NCI-H2107 (cell line): ENCODE measurements at places on chromosomes 1 and 21.

- DNase-seq: no peak
Observed at GRCh38 chr1:150874455-150875196, 1.8 kb downstream of the ARNT start.

GRCh38 chr21:42117229-42117966 is 46.3 kb downstream of the UMODL1 start:
- peak; percentile 72 for DNase-seq

- no peak for DNase-seq
Observed at GRCh38 chr1:171438441-171438840, 46.9 kb upstream of the PRRC2C start.

GRCh38 chr1:116951200-116951935 is 41.7 kb downstream of the PTGFRN start:
- no peak for DNase-seq

- no peak for DNase-seq
Observed at GRCh38 chr1:57872913-57873312, 449.1 kb upstream of the DAB1 start.

DNA sequence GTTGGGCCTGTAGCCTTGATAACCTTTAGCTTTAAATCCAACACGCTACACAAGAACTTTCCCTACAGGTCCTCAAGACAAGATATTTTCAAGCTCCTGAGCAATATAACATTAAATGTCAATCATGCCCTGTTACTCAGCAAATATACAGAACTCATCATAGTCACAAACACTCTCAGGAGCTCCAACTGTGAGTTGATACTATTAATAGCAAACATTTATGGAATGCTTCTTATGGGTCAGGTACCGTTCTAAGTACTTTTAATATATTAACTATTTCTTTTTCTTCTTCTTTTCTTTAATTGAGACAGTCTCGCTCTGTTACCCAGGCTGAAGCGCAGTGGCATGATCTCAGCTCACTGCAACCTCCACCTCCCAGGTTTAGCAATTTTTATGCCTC is 10.1 kb downstream of the EYA3 start:
- no peak for DNase-seq

GRCh38 chr1:17573518-17574041 is 34.1 kb downstream of the ARHGEF10L start:
- DNase-seq: no peak

- DNase-seq: no peak
Observed at GRCh38 chr1:20962576-20963258, 175.6 kb upstream of the HP1BP3 start.

DNA sequence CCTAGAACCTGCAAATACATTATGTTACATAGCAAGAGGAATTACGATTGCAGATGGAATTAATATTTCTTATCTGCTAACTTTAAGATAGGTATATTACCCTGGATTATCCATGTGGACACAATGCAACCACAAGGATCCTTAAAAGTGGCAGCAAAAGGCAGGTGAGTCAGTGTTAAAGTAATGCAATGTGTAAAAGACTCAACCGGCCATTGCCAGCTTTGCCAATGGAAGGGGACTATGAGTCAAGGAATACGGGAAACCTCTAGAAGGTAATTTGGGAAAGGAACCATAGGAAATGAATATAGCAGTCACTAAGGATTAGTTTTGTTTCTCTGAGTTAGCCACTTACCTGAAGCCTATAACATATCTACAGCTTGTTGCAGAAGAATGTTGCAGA is 692.1 kb upstream of the ZP4 start:
- DNase-seq: no peak
